Pancreas (tissue), 10 donors: ENCODE measurements at places on chromosomes 13 and 19.

DNA sequence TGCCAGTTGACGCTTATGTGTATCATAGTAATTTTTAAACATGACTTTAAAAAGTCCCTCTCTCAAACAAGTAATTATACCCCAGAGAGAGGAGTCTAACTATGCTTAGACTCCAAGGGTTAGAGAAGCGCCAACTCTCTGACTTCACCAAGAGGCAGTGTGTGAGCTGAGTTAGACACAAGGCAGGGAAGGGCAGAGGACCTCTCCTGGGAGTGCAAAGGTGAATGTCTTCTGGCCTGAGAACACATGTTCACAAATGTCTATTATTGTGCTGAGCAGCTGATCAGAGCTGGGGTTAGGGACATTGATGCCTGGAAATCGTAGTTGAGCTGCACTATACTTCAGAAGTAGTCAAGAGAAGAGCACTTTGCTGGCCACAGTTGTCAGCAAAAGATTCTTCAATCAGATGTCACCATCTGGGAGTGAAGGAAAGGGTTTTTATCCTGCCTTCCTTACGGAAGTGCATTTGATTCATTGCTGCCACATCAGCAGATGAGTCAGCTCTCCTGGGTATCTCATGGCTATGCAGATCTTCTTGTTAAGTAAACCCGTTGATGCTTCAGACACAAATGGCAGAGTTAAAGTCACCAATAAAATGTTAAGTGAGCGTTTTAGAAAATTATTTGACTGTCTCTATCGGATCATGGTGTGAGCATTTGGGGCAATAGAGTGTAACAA lies 283.2 kb upstream of the ARGLU1 start:
- no peak for DNase-seq

DNA sequence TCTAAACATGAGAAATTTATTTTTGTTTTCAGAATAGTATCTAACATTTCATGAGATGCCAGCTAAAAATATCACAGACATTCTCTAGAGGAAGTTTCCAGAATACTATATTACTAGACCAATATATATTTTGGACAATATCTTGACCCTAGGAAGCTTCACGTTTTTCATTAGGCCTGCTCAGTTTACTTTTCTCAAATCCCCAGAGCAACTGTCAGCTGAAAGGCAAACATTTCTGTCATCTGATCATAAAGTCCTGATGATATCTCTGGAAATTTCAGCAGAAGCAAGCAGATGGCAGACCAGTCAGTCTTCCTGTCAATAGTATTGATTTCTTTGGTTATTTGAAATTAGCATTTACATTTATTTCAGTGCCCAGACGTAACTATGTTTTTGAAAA lies 4.0 kb downstream of the POSTN start:
- DNase-seq: no peak

GRCh38 chr13:90632184-90632583 lies 715.3 kb upstream of the MIR17HG start:
- DNase-seq: no peak

DNA sequence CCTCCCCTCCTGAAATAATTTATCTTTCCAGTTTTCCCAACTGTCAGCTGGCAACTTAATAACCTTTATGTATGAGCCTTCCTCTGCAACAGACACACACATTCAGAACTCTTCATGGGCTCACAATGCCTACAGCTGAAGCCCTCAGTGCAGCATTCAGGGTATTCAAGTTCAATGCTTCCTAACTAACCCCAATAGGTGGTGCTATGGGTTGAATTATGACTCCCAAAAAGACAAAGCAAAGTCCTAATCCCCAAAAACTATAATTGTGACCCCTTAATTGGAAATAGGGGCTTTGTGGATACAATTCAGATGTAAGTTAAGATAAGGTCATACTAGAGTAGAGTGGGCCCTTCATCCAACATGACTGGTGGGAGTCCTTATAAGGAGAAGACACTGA lies 202.2 kb downstream of the SUCLA2 start:
- DNase-seq: no peak

DNA sequence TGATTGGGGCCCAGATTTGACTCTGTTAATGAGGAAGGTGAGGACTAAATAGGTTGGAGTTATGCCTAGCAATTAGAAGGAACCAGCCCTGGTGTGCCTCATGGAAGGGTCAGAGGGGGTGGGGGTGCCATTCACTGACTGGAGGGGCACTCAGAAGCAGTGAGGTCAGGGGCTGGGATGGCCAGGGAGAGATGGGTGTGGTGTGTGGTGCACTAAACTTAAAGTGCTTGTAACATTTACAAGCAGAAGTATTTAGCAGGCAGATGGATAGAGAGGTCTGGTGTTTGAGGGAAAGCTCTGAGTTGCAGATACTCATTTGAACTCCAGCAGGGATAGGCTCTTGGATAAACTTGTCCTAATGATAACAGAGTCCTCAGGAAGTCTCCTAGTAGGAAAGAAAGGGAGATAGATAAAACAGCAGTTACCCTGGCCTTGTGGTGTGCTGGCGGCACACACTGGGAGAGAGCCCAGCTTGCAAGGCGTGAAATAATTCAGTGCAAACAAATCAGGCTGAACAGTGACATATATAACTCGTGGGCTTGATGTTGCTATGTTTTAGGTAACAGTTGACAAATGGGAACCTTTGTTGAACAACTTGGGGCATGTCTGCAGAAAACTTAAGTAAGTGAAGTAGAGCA lies 20.0 kb upstream of the UPF3A start:
- DNase-seq: peak; percentile 25

DNA sequence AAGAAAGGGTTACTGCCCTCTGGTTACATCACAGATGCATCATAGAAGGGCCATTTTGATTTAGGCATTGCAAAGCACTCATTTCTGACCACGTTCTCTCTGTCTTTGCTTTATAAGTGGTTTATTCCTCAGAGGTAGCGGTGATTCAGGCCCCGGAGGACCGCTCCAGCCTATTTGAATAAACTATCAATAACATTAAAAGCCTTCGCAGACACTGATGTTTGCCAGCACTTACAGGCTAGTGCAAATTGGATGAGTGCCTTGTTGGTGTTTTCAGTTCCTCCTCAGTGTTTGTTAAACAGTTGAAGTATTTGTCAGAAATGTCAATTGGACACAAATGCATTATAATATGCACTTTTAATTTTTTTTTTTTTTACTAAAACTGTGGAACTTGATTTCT lies 120.2 kb downstream of the RXFP2 start:
- DNase-seq: no peak

DNA sequence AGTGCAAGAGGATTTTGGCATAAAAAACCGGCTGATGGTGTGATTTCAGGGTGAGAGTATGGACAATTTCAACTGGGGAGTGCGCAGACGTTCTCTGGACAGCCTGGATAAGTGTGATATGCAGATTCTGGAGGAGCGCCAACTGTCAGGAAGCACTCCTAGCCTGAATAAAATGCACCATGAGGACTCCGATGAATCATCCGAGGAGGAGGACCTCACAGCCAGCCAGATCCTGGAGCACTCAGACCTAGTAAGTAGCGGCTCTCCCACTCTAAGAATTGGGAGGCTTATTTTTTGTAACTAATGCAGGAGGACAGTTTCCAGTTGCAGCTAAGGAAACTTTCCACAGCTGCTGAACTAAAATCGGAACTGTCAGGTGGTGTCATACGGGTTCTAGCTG lies 53.6 kb downstream of the ZAR1L start:
- no peak for DNase-seq

- no peak for DNase-seq
Measured at GRCh38 chr13:111037927-111038326, 77.2 kb upstream of the ARHGEF7 start.

DNA sequence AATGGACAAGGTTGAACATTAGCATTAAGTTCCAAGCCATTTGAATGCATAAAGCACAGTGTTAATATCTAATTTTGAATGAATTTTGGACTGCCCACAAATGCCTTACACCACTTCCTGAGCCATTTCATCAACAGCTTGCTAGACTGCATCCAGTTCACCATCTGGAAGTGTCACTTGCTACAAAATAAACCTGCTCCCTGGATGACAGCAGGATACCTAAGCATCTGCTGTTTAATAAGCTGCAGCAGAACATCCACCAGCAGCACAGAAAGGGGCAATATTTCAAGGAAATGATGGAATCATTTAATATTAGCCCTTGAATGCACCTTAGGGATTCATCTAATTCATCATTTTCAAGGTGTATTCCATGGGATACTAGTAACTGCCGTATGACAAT lies 76.6 kb upstream of the PCDH9 start:
- DNase-seq: no peak

- DNase-seq: no peak
Measured at GRCh38 chr19:10291554-10292205, 1.9 kb downstream of the ICAM5 start.

GRCh38 chr13:94065741-94066140 lies 413.7 kb downstream of the DCT start:
- no peak for DNase-seq

- DNase-seq: no peak
Measured at GRCh38 chr13:50386541-50387050, 371.4 kb downstream of the KCNRG start.

DNA sequence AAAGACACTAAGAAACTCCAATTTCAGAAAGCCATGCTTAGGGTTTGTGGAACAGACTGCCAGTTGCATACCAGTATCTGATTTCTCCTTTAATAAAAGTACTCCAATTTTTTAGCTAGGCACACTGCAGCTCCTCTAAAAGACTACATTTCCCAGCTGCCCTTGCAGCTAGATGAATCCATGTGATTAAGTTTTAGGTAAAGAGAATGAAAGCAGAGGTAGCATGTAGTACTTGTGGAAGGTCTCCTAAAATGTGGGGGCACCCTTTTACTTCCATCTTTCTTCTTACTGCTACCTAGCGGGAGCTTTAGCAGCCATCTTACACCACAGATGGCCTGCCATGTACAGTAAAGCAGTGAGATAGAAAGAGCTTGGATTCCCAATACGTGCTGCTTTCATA lies 33.0 kb upstream of the TSC22D1 start:
- no peak for DNase-seq

DNA sequence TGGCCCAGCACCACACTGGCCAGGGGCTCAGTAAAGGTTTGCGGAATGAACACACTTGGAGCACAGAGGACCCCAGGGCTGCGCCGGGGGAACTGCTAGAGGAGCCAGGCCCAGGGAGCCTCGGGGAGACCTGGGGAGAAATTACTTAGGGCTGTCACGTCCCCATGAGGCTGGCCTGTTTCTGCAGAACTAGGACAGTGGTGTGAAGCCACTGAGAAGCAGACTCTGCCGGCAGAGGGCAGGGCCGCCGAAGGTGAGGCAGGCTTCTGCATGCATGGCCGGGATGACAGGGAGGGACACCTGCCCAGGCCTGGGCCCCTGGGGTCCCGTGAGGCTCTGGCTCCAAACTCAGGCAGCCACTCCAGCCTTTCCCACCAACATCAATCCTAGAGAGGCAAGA lies 26.4 kb downstream of the ELAVL1 start:
- DNase-seq: no peak

DNA sequence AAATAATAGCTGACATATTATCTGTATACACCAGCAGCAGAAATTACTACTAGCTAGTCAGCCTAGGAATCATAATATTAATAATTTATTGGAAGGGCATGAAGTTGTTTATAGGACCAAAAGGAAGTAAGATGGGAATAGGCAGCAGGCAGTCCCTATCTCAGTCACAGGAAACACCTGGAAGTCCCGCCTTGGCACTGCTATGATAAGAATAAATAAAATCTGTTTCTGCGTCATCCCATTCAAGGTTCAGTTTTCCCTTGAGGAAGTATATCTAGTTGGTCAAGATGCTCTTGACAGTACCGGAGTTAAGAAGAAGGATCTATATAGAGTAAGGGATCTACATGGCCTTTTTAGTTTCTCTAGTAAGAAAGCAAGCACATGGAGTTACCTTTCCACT lies 830.8 kb downstream of the DIAPH3 start:
- DNase-seq: no peak

- no peak for DNase-seq
Measured at GRCh38 chr19:16922592-16922934, 33.8 kb downstream of the F2RL3 start.

DNA sequence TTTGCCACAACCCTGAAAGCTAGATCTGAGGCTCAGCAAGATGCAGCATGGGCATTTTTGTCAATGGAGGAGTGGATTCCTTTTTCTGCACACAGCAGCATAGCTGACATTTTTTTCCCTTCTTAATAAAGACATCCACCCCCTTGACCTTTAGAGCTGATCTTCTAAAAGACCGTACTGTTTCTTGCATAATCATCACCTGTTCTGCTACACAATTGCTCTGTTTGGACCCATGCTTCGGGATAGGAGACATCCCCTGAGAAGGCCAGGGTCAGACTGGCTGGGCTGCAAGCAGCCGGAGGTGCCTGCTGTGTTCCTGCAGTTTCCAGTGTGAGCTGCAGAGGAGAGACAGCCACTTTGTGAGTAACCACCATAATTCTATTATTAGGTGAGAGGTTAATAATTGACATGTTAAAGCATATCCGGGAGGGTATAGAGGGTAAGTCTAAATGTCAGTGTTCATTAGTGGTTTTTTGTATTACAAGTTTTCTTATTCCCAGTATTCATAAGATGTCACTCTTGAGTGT lies 108.5 kb upstream of the C1QTNF9B start:
- no peak for DNase-seq

DNA sequence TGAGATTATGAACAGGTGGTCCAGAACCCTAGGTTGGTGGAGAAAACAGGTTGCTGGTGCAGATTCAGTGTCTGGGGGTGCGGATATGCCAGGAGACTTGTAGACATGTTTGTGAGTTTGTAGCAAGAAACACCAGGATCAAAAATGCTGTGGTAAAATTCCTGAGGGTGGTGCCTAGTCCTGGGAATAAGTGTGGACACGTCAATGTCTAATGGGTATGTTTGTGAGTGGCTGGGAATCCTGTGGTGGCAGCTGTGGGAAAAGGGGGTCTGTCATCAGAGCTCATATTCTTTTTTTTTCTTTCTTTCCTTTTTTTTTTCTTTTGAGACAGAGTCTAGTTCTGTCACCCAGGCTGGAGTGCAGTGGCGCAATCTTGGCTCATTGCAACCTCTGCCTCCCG lies 7.2 kb downstream of the ZNF708 start:
- DNase-seq: no peak

DNA sequence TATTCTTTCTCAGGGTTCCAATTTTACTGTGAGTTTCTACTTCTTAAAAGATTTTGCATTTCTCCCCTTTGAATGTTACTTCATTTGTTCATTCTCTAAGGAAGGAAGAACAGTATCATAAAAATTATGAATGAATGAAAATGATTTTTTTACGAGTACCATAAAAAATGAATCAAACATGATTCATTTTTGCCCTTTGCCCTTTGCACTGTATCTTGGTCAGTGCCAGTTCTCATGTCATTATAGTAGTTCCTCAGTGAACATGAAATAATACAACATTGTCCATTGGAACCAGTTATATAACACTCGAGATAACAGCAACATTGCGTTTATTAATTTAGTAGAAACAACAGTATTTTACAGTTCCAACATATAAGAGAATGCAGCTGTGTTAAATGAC lies 28.8 kb downstream of the FLT1 start:
- DNase-seq: no peak
